ENCODE measurements at places on chromosomes 7 and 10. TPM values are rescaled to one million over a fixed set of nuclear protein-coding genes. Genes with fewer than 3 reads are reported as not detected.

- no peak for DNase-seq
Measured at GRCh38 chr10:128835361-128835760, 631.7 kb upstream of the MGMT start.

GRCh38 chr7:83429493-83429892, 219.4 kb downstream of the SEMA3E start:
- DNase-seq: no peak

- no peak for DNase-seq
Measured at GRCh38 chr10:33897291-33897752, 562.9 kb upstream of the NRP1 start.

- DNase-seq: no peak
Measured at GRCh38 chr7:7957513-7957912, 11.1 kb upstream of the GLCCI1 start.

GRCh38 chr7:47720141-47720906, 138.4 kb upstream of the TNS3 start:
- DNase-seq: no peak

DNA sequence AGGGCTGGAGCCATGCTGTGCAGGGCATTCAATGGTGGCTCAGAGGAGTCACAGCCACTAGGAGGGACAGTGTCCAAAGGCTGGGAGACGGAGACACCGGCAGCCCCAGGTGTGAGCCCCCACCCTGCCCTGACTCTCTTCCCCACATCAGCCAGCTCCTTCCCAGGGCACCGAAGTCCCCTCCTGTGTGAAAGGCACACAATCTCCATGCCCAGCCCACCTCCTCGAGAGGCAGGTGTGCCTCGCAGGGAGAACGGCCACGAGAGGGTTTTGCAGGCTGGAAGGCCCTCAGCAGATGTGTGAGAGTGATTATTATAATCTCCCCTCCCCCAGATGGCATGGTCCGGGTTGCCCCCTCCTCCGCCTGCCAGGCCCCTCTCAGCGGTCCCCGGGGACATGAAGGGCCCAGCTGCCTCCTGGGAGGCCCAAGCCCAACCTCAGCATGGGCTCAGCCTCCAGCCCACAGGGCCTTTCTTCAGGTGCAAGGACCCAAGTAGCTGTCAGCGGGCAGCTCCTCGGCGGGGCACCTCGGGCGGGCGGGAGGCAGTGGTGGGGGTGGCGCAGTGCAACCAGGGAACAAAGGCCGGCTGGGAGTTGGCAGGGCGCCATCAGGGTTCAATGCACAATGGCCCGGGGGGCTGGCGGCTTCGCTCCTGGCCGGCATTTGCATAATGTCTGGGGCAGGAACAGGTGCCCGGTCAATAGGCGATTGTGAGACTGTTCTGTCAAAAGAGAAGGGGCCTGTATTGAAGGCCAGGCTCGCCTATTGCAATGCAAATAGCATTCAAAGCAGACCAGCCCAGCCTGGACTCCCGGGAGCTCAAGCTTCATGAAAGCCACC, 155.3 kb upstream of the ZMIZ1 start:
- DNase-seq: no peak

- no peak for DNase-seq
Measured at GRCh38 chr10:78923647-78924318, 145.0 kb upstream of the ZMIZ1 start.

- no peak for DNase-seq
Measured at GRCh38 chr10:16483241-16483917, 38.3 kb downstream of the C1QL3 start.

GRCh38 chr10:5500162-5500670, 846 bp upstream of the CALML5 start:
- no peak for DNase-seq

DNA sequence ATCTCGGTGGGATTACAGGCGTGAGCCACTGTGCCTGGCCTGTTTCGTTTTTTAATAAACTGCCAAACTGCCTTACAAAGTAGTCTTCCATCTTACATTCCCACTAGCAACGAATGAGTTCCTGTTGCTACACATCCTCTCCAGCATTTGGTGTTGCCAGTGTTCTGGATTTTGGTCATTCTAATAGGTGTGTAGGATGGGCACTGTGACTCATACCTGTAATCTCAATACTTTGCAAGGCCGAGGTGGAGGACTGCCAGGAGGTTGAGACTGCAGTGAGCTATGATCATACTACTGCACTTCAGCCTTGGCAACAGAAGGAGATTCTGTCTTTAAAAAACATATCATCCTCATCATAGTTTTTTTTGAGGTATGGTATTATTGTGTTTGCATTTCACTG, 21.4 kb upstream of the RSBN1L start:
- DNase-seq: no peak

- DNase-seq: no peak
Measured at GRCh38 chr7:28725045-28725642, 233.0 kb downstream of the TRIL start.

DNA sequence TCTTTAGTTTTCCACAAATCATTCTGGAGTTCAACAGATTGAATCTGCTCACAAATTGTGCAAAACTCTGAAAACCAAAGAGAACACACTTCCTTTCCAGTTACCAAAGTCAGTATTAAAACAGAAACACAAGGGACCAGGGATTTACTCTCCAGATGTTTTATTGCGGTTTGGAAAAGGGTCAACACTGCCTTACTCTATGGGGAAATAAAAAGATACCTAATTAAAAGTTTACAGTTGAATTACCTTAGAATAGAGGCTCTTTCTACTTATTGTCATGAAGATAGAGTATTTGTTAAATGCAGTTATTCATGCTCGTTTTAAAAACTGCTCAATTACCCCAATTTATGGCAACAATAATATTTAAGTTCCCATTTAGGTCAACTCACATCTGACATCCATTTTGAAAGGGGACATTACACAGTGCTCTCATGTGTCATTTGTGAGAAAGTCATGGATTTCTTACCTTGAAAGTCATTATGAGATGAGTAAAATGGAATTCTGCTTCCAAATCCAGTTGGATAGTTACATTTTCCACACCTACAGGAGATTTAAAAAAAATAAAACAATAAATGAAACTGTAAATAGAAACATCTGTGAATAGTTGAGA, 8.4 kb downstream of the LAMB1 start:
- DNase-seq: no peak

GRCh38 chr10:128881086-128881485, 586.0 kb upstream of the MGMT start:
- no peak for DNase-seq

DNA sequence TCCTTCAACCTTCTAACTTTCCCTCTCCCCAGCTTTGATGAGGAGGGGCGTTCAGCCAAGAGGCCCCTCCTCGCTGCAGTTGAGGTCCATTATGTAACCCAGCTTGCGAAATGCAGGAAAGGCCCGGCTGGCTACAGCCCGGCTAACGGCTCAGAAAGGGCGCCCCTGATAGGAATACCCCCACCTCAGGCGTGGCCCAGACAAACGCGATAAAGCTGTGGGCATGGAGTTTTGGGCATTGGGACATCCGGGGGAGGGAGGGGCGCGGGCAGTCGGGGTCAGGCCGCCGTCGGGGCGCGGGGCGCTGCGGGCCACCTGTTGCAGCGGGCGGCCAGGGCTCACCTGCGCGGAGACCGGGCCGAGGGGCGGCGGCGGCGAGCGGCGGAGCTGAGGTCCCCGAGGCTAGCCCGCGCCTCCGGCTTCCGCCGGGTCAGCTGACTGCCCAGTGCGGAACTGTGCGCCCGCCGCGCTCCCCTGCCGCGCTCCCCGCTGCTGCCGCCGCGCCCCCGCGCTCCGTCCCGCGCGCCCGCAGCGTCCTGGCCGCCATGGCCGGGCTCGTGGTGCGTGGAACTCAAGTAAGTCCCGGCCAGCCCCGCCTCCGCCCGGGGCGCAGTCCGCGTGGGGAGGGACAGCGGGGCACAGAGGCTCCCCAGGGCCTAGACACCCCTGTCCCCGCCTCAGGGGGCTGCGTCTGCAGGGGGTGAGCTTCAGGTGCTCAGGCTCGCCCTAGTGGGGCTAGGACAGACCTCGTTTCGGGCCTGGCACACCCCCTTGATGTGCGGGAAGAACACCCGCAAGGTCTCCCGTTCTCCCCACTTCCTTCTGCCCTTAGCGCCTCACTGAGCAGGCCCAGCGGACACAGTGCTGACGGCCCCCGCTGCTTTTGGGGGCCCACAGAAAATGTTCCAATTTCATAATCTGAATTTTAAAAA, at the start of gene LRMDA:
TSS of gene LRMDA (plus strand) at position 445 of the 932 bp plus-strand sequence.
- no peak for DNase-seq

- no peak for DNase-seq
Measured at GRCh38 chr10:5411941-5412276, 448 bp upstream of the NET1 start.

- no peak for DNase-seq
Measured at GRCh38 chr7:19480383-19480782, 228.5 kb downstream of the POLR1F start.

- DNase-seq: no peak
Measured at GRCh38 chr10:87623191-87623590, 36.5 kb upstream of the PAPSS2 start.

DNA sequence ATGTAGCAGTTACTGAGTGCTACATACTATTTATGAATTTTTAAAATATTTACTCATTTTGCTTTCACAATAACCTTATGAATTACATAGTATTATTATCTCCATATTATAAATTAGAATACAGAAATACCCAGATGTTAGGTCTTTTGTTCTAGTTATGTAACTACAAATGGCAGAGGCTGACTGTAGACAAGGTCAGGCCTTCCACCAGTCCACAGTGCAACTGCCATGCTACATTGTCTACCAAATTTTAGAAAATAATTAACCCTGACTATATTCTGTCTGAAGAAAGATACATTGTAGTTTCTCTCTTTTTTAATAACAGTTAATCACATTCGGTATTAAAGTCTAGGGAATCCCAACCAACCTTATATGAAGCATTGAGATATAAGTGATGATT, 280.9 kb downstream of the MALRD1 start:
- DNase-seq: no peak

GRCh38 chr7:155878250-155878649, 66.0 kb upstream of the SHH start:
- DNase-seq: no peak

DNA sequence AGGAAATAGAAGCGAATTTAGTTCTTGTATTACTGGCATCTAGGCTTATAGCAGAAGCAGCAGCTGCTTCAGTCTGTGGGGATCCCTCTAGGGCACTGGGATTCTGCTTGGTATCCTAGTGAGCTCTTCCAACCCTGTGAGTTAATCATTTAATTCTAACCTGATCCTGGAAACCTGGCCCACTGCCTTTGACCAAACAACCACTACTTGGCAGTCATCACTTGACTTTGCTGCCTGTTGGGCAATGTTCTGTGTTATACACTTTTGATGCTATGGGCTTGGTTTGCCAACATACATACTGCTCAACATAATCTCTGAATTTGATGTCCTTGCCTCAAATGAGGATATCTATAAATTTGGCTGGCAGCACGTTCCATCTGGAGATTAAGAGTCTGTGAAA, 813.4 kb downstream of the ANKRD7 start:
- DNase-seq: no peak

GRCh38 chr10:88379575-88379974, 203.5 kb downstream of the RNLS start:
- no peak for DNase-seq

DNA sequence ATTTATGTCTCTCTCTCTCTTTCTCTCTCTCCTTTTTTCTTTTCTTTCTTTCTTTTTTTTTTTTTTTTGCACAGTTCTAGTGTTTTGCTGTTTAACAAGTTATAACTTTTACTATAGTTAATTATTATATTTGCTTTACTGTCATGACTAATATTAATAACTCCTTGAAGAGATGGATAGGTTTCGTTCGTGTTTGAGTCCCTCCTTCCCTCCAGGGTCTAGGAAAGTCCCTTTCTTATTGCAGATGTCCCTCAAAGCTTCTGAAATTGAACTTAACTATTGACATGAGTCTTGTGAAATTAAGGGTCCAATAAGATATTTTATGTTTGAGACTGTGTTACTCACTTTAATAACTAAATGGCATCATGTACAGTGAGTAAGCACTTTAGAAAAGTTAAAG, 131.4 kb downstream of the PLXDC2 start:
- no peak for DNase-seq

- DNase-seq: no peak
Measured at GRCh38 chr7:132169730-132170129, 406.5 kb downstream of the PLXNA4 start.

GRCh38 chr7:159098424-159098786, 46.3 kb downstream of the VIPR2 start:
- no peak for DNase-seq

DNA sequence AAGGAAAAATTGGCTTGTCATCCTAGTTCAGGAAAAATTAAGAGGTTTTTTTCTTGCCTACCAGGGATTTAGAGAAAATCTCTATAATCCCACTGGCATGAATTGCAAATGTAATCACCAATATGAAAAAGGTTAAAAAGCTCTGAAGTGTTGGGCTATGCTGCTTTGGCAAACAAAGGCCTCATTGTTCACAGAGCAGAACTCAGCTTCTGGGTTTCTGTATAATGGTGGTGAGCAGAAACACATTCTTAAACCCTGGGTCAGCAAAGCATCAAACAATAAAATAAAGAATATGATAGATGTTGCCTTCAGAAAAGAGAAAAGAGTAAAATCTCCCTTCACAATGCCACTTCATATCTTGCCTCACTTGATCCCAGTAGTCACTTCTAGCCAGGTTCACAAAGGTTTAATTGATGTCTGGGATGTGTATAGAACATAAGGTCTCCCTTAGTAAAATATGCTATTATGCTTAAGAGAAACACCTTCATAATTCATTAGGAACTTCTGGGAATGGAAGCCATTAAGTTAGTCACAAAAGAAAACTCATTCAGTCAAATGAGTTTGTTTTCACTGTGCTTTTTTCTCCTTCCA, 1255.5 kb upstream of the PHF14 start:
- no peak for DNase-seq

DNA sequence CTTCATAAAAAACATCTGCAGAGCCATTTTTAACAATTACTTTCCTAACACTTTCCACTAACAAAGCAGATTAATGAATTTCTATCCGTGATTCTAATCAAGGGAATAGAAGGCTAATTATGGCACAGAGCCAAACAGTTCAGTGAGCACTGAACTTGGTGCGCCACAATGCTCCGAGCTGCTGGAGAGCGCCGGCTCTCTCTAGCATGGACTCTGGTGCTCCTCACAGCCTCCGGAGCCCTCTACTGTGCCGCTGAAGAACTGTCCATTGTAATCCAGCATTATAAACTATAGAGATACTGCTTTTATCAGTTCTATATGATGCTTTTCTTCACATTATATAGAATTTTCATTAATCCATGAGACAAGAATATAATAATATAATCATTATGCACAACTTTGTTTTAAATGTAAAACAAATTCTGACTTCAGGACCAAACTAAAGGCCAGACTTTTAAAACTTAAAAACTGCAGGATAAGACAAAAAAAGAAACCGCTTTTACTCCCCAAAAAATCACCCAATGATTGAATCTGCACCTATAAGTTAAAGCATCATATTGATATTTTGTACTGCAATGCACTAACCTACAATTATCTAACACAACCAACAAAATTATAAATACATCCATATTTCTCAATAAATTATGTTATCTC, 123.6 kb downstream of the RNF32 start:
- DNase-seq: peak; percentile 52

The AKR1C4 gene
- polyA plus RNA-seq: not detected

The NACAD gene
- 6.1 TPM for polyA plus RNA-seq

The CABCOCO1 gene
- 3.7 TPM for polyA plus RNA-seq

The HOXA4 gene
- 23.6 TPM for polyA plus RNA-seq

All from right renal pelvis (tissue), 4 donors.